Activated T-cell treated with anti-CD3 and anti-CD28 coated beads, Interleukin-2, amount 50 U/mL, for 48 hours (primary cell): ENCODE measurements at places on chromosomes 2 and 18.
A peak's percentile ranks its signal among the peaks of the same experiment; 100 is the strongest.

DNA sequence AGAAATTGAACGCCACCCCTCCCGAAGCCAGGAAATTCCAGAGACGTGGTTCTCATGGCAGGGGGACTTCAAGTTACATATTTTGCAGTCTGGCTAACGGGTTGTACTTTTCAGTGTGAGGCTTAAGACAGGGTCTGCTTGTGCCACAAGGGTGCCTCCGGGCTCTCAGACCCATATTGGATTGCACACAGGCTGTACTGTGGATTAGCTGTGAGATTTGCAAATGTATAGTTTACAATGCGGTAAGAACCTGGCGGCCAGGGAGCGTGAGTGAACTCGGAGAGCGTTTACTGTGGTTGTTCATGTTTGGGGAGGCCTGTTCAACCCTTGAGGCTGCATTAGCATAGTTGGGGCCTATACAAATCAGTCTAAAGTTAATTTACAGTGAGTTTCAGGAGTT, 143.9 kb upstream of the SIX2 start:
- no peak for DNase-seq

DNA sequence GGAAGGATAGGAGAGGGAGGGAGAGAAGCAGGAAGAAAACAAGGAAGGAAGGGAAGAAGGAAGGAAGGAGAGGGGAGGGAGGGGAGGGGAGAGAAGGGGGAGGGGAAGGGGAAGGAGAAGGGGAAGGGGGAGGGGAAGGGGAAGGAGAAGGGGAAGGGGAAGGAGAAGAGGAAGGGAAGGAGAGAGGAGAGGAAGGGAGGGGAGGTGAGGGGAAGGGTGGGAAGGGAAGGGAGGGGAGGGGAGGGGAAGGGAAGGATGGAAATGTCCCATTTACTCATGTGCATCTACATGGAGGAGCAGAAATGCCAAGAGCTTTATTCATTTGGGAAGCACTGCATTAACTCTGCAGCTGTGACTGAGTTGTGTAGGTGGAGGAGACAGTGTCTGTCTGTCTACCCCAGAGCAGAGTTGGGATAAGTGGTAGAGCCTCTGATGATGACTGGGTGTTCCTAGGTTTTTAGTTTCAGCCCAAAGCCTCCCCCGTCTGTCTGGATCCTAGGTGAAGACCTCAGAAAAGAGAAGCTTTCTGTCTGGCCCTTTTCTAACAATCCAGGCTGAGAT, 131.3 kb downstream of the COL6A3 start:
- no peak for DNase-seq

GRCh38 chr2:3857576-3857975, 154.2 kb downstream of the DCDC2C start:
- no peak for DNase-seq

GRCh38 chr2:45121236-45121927, 112.1 kb upstream of the SIX2 start:
- no peak for DNase-seq

DNA sequence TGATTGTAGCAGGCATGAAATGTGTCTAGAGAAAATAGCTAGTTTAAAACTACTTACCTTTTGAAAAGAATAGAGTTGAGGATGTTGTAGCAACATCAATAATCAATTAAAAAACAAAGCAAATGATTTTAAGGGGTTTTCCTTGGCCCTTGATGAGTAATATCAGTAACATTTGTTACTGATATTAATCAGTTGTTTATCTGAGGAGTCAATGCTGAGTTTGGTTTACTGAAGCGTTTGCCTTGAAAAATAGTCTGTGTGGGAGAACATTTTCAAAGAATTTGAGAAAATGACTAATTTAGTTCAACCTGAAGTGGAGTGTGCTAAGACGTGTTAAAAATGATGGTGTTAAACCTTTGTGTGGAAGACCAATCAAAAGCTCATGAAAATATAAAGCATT, 9.3 kb downstream of the PTH2R start:
- DNase-seq: no peak

DNA sequence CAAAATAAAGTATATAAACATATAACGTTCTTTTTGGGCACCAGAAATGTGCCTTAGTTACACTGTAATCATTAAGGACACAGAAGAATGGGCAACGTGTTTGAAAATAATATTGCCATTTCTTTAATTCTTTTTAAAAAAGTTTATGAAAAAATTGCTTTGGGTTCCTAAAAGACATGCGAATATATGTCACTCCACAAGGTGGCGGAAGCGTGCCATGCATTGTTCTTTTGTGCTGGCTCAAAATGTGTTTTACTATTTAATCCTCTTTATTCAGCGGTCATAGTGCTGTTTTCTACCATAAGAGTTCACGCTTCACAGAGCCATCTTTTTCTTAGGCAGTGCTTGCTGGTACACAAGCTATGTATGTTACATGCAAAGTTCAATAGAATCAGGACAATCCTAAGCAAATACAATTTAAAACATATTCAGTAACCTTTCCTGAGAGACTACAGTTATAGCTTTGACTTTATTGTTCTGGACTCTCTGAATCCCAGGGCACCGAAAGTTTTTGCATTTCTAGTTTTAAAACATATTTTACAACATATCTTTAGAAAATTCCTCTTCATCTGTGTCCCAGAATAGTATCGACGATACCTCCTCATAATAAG, 147.8 kb upstream of the ERBB4 start:
- peak; percentile 66 for DNase-seq

- no peak for DNase-seq
These were observed 71.0 kb upstream of the DAPL1 start for GRCh38 chr2:158723921-158724802.

- no peak for DNase-seq
These were observed 76.6 kb upstream of the ARL5A start for GRCh38 chr2:151904807-151905206.
